ENCODE measurements at places on chromosomes 16 and 17. TPM values are rescaled to one million over a fixed set of nuclear protein-coding genes. Genes with fewer than 3 reads are reported as not detected.

Gene SLC25A11
- total RNA-seq, result 71.8 TPM

Gene LGALS9B
- total RNA-seq, result not detected

Gene PRR35
- 0.24 TPM for total RNA-seq

Gene FA2H
- 35.0 TPM for total RNA-seq

Gene BEAN1
- total RNA-seq, result 5.3 TPM

Gene LITAFD
- not detected for total RNA-seq

Gene KRTAP4-4
- total RNA-seq, result not detected

Gene ZNF205
- 15.6 TPM for total RNA-seq

Gene SEZ6
- total RNA-seq, result 0.03 TPM

Gene CDH5
- total RNA-seq, result 0.15 TPM

Gene HEATR9
- not detected for total RNA-seq

Gene TSNAXIP1
- total RNA-seq, result 0.60 TPM

Gene KRT24
- total RNA-seq, result not detected

Gene MYH2
- total RNA-seq, result not detected

Gene NOG
- 0.87 TPM for total RNA-seq

Gene BCL6B
- total RNA-seq, result not detected

Gene RNF43
- total RNA-seq, result 0.45 TPM

Gene NHLRC4
- 0.18 TPM for total RNA-seq

Gene HES7
- 5.4 TPM for total RNA-seq

Gene MT3
- 0.62 TPM for total RNA-seq

Gene MPHOSPH6
- 30.1 TPM for total RNA-seq

Gene SLC7A5
- total RNA-seq, result 681 TPM

Gene KCNJ2
- total RNA-seq, result 0.08 TPM

Gene CACNG4
- total RNA-seq, result 10.3 TPM

Gene SRSF2
- total RNA-seq, result 408 TPM

Gene APOBR
- 0.13 TPM for total RNA-seq

Gene ELMO3
- 0.80 TPM for total RNA-seq

Gene OTOA
- total RNA-seq, result 0.06 TPM

Gene BICDL2
- not detected for total RNA-seq

Gene EPN2
- total RNA-seq, result 57.6 TPM

Gene CDC6
- 47.2 TPM for total RNA-seq
